NCI-H774 (cell line): ENCODE measurements at places on chromosomes 5 and 9.

GRCh38 chr5:150197476-150197875, 7.6 kb downstream of the SLC6A7 start:
- no peak for DNase-seq

DNA sequence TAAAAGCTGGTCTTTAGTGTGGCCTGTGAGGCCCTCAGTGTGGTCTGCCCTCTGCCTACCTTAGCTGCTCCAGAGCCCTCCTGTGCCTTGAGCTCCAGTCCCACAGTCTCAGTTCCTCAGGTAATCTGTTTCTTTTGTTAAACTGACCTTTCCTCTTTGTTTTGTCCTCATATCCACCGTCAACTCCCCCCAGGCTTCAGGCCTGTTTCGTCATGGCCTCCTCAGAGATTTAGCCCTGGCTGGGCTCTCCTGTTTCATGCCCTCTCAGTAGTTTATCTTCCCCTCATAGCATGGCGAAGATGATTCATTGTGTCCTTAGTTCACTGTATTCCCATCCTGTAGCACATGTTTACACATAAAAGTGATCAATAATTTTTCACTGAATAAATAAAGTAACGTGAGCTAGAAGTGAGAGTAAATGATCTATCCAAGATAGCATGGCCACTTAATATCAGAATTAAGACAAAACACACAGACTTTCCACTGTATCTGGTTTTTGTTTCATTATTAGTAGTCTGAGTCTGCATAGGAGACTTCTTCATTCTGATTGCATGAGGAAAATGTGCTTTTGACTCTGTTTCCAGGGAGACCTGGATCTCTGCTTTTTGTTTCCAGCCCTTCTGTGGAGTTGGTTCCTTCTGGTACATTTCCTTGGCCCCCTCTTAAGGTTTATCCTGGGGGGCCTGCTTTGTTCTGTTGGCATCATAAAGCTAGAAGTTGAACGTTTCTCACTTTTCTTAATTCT, 70.5 kb downstream of the SNX24 start:
- no peak for DNase-seq

DNA sequence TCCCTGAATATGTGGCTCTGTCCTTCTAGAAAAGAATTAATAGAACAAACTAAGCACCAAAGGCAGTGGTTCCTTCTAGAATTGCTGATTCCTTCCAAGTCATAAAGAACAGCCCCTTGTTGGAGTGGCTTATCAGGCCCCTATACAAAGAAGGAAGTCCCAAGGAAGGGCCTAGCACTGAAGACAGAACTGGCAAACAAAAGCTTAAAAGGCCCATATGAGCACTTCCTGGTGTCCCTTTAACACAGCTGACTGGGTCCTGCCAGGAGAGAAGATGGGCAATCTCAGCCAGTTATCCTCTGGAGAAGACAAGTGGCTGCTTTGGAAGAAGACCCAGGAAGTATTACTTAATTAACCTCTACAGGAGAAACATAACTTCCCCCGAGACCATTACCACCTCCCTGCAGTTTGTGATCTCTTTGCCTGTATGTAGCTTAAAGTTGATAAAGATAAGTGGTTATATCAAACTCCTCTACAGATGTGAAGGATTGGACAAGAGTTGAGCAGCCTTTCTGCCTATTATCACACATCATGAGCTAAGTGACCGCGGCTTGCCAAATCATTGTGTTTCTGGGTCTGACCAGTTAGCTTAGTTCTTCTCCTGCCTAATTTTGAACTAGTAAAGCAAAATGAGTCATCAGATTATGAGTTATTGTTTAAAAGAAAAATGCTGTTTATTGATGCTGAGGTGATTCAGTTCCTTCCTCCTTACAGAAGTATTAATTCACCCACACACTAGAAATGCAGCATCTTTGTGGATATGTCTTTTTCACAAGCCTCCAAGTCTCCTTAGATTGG, 13.3 kb upstream of the STING1 start:
- no peak for DNase-seq

DNA sequence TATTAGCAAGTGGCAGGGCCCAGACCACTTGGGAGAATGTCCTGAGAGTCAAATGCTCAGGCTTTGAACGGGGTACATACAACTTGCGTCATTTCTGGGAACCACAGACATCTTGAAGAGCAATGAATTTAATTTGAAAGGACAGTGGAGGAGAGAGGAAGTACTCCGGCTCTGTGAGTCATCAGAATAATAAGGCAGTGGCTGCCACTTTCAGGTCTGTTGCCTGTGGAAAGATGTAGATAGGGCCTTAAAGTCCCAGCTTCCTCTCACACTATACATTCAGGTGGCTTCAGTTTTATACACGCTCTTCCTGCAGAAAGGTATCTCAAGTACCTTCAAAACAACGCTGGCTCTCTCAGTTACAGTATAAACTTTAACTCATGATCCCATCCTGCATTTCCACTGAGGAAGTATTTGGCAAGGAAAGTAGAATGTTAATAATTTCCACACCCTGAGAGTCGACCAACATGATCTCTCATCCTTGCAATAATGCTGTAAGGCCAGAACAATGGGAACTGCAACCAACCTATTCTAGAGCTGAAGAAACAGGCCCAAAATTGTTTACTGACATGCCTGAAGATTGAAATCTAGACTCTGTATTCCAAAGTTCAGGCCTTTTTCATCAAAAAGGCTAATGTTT, 6.8 kb upstream of the PRUNE2 start:
- DNase-seq = no peak

- DNase-seq = no peak
These were observed 71.0 kb upstream of the GPBP1 start for GRCh38 chr5:57102905-57103255.

- DNase-seq = peak; percentile 10
These were observed 5.8 kb upstream of the SNAPC3 start for GRCh38 chr9:15416880-15417279.

DNA sequence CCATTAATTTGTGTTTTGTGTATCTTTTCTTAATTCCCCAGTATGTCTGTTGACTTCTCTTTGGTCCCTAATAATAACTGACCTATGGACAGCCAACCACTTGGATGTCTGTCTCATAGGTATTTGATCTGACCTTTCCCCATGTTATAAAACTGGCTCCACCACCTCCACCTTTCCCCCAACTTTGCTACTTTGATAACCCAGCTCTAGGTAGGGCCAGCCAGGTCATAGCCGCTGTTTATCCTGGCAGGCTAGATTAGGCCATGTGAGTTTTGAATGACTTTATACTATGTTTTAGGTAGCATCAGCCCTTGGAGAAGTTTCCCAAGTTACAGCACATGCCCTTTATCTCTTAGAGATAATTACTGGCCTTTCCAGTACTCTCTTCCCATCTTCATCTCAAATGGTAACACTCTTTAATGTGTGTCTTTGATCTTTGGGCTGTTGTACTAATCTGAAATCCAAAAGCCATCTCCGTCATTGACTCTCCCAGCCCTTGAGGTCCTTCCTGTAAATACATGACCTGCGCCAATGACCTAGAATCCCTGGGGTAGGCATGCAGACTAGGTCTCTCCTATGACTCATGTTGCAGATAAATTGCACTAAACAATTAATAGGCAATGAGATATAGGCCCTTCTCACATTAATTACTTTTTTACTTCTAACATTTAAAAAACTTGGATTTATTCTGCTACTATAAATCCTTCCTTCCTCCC, 152.6 kb downstream of the CD180 start:
- no peak for DNase-seq

GRCh38 chr5:137200906-137201700, 298.0 kb downstream of the SPOCK1 start:
- DNase-seq = no peak

DNA sequence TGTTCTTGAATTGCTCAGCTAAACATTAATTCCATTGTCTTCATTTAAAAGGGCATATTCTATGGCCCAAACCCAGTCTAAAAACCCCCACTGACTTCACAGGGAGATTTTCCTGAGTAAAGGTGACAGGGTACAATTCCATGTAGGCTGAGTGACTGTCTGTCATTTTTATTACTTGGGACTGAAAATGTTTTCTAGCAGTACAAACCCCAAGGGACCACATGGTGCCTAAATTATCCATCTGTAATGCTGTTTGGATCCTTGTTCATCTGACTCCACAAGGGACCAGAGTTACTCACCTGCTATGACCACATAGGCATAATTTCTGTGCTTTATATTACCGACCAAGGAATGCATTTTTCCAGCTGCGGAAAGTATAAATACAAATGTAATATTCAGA, 349.1 kb downstream of the ZNF608 start:
- no peak for DNase-seq

DNA sequence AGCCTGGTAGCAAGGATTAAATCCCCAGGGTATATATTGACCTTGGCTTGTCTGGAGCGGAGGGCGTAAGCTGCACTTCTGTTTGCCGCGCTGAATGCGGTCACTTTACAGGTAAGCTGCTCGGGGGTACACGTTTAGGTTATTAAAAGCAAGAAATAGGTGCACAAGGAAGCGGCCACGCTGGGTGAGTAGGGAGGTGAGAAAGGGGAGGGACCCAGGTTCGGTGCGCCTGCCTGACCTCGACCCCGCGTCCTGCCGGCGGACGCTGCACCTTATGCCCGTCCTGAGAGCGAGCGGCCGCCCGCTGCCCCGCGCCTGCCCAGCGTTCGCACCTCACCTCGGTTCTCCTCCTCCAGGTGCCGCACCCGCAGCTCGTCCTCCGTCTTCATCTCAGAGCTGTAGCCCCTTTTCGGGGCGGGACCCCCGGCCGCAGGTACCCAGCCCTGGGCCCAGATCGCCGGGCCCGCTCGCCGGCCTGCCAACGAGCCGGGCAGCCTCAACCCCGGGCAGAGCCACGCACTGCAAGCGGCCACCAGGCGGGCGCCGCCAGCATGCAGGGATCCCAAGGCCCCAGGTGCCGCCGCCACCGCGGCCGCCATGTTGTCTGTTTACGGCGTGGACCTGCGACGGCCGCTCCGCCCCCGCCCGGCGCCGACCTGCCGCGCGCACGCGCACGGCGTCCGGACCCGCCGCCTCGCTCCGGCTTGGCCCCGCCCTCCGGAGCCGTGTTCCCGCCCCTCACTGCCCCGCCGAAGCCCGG, at the start of gene AUH:
Gene AUH, minus strand, starts transcription at position 628 of the 760 bp plus-strand sequence. Its CDS starts 29 bp downstream, at position 599.
- DNase-seq = peak; percentile 75

GRCh38 chr9:23567516-23568165, 258.4 kb downstream of the ELAVL2 start:
- DNase-seq = no peak

GRCh38 chr5:159902444-159903121, 13.7 kb upstream of the ADRA1B start:
- DNase-seq = no peak

DNA sequence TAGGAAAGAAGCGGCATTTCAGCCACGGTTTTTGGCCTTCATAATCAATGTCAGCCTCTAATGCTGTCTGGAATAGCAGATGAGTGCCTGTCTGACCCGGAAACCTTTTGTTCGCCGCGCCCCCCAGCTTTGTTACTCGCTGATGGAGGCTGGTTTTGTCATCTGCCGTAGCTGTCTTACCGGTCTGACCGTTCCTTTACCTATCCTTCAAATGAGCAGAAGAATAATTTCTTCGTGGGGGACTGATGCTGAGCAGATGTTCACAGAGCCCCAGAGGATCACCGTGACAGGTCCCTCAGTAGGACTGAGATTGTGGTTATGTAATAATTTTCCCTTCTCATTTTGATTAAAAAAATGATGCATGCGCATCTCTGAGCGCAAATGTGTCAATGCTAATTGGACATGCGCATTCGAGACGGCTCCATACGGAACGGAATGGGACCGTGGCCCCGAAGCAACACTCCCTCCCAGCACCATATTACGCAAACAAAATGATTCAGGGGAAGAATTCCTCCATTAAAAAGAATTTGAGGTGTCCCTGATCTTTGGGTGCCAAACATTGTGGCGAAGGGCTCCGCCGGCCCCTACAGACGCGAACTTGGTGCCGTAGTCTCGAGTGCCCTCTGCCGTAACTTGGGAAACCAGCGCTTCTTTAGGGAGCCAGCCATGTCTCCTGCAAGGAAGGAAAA, 27.6 kb downstream of the TLX3 start:
- no peak for DNase-seq
